ENCODE measurements at places on chromosomes 3 and 15.
A peak's percentile ranks its signal among the peaks of the same experiment; 100 is the strongest.

GRCh38 chr15:57215326-57215725 is 161.0 kb upstream of the CGNL1 start:
- DNase-seq: no peak

DNA sequence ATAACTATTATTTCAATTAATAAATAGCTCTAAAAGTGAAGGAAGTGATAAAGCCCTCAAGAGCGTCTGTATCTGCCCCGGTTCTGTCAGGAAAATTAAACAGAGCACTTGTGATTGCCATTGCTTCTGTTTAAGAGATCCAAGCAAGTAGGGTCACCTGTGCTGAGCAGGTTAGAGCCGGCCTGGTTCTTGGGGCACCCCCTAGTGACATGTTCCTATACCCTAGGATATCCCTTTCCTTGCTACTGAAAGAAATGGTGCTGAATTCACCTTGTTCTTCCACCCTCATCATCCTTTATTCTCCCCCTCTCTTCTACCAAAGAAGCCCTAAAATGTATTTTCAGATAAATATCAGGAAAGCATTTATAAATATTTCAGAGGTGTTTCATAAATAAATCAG is 323.5 kb downstream of the RORA start:
- no peak for DNase-seq

GRCh38 chr15:70752193-70752635 is 11.1 kb downstream of the UACA start:
- DNase-seq: no peak

DNA sequence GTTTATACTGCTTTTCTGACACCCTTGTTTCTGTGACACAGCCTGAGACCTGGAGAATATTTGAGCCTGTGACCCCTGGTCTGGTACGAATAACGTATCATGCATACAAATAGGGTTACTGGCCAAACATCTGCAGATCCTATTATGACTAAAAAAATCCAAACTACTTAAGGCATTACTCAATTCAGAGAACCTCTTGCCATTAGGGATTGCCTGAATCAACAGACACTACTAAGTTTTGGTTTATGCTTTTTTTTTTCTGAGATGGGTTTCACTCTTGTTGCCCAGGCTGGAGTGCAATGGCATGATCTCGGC is 35.4 kb downstream of the OSBPL10 start:
- no peak for DNase-seq

DNA sequence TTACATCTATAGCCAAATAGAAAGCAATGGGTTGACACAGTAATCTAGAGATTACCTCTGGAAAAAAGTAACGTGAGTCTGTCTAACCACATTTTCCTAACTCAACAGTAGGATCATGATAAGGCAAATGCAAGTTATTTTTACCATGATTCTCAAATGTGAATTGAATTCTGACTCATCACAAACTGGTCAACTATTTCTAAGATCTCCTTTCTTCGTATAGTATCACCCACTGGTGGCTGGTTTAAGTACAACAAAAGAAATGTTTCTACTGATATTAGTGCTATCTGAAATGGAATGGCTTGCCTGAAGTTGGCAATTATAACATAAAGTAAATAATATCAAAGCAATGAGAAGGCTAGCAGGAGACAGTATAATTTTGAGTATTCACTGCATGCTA is 102.2 kb downstream of the ABI3BP start:
- no peak for DNase-seq

GRCh38 chr3:150146991-150147761 is 176.5 kb upstream of the PFN2 start:
- DNase-seq: no peak

- DNase-seq: no peak
These were observed 113.8 kb upstream of the P2RY1 start for GRCh38 chr3:152720951-152721718.

DNA sequence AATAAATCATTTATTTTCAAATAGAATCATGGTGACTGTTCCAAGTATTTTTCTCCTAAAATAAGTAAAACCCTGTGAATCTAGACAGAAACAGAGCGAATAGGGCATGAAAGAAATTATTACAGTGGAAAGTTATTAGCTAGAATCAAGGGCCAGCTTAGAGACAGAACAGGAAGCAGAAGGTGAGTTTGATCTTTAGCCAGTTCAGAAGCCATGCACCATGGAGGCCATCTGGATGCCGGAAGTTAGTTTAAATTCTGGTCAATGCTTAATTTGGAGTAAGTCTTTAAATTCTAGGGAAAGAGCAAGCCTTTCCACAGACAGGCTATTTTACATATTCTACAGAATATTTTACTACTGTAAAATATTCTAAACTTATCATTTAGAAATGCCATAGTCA is 574.8 kb downstream of the CADM2 start:
- DNase-seq: no peak

GRCh38 chr3:154851644-154852043 is 228.5 kb upstream of the MME start:
- DNase-seq: no peak

GRCh38 chr15:66078196-66078928 is 175.2 kb downstream of the MEGF11 start:
- no peak for DNase-seq

- DNase-seq: no peak
These were observed 529.2 kb upstream of the GOLIM4 start for GRCh38 chr3:168624892-168625448.

DNA sequence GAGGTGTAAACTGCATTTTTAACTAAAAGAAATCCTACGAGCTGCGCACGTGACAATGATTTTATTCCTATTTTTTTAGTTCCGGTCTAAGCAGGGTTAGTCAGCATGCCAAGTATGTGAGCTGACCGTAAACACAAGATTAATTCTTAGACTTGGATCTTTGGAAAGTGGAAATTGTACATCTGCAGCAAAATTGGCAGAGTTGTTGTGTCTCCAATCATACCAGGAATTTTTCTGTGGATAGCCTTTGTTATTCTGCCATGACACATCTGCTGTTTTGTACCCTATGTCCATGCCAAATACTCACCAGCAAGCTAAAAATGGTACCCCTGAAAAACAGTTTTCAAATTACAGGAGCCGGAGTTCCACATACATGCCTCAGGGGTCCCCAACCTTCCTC is 562.5 kb downstream of the UNC13C start:
- no peak for DNase-seq

DNA sequence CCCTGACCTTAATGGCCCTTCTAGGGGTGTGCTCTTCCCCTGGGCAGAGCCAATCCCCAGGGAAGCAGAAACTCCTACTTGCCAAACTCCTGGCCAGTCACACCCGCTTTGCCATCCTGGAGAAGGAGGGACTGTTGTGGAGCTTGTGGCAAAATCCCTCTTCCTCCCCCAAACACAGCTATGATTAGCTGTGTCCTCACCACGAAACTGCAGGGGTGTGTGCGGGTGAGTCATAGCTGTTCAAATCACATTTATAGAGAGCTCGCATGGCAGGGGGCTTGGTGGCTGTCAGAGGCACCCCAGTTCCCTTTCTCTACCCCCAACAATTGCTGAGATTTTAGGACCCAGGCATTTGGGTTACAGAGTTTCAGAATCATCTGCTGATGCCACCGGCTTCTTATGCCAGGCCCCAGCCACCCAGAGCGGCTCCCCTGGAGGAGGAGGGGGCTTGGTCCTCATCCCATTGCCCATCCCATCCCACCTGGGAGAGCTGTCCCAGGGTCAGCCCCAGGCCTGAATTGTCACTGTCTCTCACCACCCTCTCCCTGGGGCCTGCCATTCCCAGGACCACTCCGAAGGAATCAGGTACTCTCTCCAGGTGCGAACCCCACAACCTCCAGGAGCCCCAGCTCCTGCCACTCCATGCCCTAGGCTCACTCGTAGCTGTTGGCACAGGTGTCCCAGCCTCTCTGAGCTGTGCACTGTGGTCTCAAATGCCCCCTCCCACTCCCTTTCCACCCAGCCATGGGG is 28.8 kb upstream of the MAGEF1 start:
- DNase-seq: peak; percentile 24

- no peak for DNase-seq
These were observed 2.5 kb upstream of the HHLA2 start for GRCh38 chr3:108293858-108294257.

GRCh38 chr3:152728231-152728980 is 106.5 kb upstream of the P2RY1 start:
- no peak for DNase-seq
